Activated gamma-delta T cell treated with anti-CD3 and anti-CD28 coated beads, Interleukin-2, amount 50 U/mL, for 16 hours (primary cell): ENCODE measurements at places on chromosomes 11 and 22.

- no peak for DNase-seq
These were observed 23.4 kb downstream of the PPM1F start for GRCh38 chr22:21929253-21929652.

DNA sequence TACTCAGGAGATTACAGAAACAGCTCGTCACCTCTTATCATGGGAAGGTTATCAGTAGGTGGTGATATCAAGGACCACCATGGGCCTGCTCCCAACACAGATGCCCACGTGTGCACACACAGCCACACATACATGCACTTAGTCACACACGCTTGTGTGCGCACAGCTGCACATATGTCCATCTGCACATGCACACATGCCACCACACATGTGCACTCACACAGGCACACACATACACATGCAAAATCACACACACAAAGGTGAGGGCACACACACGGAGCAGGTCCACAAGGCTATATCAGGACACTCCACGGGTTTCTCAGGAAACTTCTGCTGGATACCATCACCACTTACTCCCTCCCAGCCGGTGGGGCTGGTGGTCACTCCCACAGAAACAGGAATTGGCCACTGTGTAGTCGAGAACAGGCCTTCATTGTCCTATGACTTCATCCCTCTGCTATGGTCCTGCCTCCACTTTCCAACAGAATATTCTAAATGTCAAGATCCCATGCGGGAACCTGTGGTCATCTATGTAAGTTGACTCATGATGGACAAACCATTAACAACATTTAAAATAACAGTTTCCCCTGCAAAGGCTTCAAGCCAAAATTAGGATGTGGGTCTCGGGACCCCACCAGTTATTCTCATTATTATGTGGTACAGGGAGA is 2.2 kb downstream of the C11orf24 start:
- no peak for DNase-seq

GRCh38 chr11:12749442-12749841 is 75.2 kb downstream of the TEAD1 start:
- DNase-seq = no peak

- DNase-seq = no peak
These were observed 77.3 kb downstream of the CCDC34 start for GRCh38 chr11:27285761-27286160.

- peak; percentile 46 for DNase-seq
These were observed 27.7 kb downstream of the CACNA1I start for GRCh38 chr22:39598017-39598965.

DNA sequence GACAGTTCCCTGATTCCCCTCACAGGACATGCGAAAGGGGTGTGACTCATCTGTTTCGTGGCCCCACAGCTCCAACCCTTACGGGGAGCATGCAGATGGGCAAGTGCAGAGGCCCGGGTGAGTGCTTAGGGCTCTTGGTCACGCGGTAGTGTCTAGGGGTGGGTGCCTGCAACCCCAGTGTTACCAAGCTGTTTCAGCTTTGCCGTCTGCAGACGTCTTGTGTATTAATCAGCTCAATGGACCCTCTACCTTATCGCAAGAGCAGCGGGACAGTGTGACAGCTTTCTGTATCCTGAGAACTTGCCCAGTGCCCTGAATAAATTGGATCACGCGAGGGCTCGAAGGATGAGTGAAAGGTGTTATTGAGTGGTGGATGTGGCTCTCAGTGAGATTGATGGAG is 816.4 kb upstream of the ANO3 start:
- DNase-seq = no peak

- DNase-seq = no peak
These were observed 1.1 kb upstream of the EMID1 start for GRCh38 chr22:29204455-29205183.

- no peak for DNase-seq
These were observed 101.9 kb downstream of the MRTFA start for GRCh38 chr22:40534379-40535188.

DNA sequence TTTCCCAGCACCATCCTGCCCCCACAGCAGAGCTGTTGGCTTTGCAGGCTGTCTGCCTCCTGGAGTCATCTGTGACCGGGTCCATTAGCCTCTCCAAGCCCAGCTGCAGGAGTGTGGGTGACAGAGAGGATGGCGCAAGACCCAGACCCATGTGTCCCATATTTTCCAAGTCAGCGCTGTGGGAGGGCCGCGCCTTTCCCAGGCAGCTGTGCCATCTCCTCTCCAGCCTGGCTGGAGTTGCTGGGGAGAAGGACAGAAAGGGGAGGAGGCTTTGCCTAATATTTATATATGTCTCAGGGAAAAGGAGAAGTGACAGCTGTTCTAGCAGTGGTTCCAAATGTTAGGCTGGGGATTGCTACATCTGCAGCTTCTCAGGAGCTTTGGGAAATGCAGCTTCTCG is 15.7 kb downstream of the DTX4 start:
- no peak for DNase-seq

DNA sequence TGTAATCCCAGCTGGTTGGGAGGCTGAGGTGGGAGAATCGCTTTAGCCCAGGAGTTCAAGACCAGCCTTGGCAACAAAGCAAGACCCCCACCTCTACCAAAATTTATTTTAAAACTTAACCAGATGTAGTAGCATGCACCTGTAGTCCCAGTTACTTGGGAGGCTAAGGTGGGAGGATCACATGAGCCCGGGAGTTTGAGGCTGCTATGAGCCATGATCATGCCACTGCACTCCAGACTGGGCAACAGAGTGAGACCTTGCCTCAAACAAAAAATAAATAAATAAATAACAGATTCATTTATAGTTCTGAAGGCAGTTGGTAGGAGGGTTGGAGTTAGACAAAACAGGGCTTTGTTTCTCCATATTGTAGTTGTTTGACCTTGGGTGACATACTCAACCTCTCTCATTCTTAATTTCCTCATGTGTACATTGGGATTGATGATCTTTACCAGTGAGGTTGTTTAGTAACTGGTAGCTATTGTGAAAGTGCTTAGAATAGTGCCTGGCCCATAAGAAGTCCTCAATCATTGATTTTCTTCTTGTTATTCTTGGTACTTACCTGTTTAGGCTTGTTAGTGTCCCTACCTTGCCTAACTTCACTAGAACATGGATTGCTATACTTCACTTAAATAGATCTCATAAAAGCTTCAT is 79.1 kb downstream of the EMSY start:
- no peak for DNase-seq

DNA sequence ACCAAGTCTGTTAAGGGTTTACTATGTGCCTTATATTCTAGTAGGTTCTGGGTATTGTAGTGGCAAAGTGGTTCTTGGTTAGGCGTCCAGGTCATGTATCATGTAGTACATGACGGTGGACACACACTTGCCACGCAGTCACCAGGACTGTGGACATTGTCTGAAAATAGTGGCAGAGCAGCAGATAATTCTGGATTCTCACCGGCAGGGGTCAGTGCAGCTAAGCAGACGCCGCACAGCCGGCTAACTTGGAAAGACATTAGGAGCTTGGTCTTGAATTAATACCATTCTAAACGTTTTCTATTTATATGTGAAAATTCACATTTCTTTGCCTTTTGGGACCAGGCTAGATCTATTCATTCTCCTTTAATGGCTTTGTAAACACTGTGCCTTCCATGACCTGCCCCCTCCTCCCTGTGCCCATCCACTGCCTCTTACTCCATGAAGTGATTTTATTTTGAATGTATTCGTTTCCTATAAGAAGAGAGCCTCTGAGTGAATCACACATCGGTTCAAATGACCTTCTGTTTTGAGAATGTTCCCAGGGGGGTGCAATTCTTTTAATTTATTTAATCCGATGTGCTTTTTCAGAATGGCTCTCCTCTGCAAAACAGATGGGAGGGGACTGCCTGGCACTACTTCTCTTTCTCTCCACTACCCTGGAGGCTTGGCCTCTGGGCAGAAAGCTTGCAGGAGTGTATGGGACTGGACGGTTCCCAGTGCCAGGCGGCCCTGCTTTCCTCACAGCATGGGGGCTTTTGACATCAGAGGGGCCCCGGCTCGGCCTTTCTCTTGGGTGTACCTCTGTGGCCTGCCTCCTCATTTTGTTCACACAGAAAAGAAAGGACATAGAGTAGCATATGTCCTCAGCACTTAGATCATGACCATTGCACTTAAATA is 378.0 kb downstream of the NTM start:
- no peak for DNase-seq

- no peak for DNase-seq
These were observed 582.9 kb downstream of the BRD1 start for GRCh38 chr22:49244466-49245420.

GRCh38 chr11:34651551-34651950 is 30.7 kb downstream of the EHF start:
- DNase-seq = no peak
